ENCODE measurements at places on chromosomes 1 and 21.

GRCh38 chr1:248841702-248842395 is 3.8 kb downstream of the ZNF672 start:
- no peak for DNase-seq

- DNase-seq = no peak
Measured at GRCh38 chr1:37434292-37435225, 39.8 kb upstream of the ZC3H12A start.

GRCh38 chr1:151963288-151963687 is 30.4 kb downstream of the S100A10 start:
- no peak for DNase-seq

DNA sequence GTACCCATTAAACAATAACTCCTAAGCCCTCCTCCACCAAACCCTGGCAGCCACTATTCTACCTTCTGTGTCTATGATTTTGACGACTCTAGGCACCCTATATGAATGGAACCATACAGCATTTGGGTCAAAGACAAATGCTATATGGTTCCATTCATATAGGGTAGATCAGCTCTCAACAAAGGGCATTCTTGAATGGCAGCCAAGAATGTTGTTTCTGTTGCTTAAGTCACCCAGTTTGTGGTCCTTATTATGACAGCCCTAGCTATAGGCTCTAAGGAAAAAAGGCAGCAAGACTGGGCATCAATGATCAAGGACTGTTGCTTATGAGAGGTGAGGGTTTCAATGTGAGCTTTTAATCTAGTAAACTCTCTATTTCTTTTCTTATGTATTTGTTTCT is 4.7 kb upstream of the SLC5A9 start:
- DNase-seq = no peak

DNA sequence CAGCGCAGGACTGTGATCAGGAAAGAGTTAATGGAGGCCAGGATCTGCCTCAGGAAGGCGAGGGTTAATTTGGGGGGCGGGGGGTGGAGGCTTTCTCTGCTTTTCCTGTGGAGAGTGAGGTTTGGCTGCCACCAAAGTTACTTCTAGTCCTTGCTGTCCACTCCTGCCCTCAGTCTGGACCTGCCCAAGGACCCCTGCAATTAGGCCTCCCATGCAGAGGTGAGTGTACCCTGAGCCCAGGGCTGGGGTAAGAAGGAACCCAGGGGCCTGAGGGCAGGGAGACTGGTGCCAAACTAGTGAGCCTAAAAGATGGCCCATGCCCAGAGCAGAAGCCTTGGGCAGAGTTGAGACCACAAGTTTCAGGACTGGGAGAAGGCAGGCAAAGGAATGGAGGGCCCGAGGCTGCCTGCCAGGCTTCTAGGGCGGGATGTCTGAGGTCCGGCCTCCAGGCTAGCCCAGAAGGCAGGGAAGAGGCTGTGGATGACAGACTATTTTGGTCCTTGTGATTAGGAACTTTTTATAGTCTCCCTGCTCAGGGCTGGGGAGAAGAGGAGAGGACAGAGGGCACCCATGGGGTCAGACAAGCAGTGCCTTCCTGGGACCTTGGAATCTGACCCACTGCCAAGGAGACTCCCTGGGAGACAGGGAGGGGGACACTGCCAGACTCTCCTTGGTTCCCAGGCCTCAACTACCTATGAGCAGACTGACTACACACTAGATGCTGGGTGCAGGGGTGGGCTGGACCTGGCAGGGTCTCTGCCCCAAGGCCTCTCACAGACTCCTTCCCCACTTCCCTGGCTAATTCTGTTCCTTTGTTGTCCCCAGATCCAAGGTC is at the start of gene FAM110D:
Gene FAM110D, plus strand, starts transcription at position 172 of the 835 bp plus-strand sequence. CDS start 2,213 bp downstream, outside the sequence.
- no peak for DNase-seq

- no peak for DNase-seq
Measured at GRCh38 chr1:205294175-205294917, 27.2 kb downstream of the NUAK2 start.

Measured in forelimb muscle (tissue), 1 donor.